ENCODE measurements at places on chromosomes 4 and X.

- ATAC-seq = no peak
Measured at GRCh38 chr4:109978704-109979454, 66.2 kb downstream of the EGF start.

GRCh38 chr4:101037249-101037648 is 310.1 kb downstream of the PPP3CA start:
- ATAC-seq = no peak

DNA sequence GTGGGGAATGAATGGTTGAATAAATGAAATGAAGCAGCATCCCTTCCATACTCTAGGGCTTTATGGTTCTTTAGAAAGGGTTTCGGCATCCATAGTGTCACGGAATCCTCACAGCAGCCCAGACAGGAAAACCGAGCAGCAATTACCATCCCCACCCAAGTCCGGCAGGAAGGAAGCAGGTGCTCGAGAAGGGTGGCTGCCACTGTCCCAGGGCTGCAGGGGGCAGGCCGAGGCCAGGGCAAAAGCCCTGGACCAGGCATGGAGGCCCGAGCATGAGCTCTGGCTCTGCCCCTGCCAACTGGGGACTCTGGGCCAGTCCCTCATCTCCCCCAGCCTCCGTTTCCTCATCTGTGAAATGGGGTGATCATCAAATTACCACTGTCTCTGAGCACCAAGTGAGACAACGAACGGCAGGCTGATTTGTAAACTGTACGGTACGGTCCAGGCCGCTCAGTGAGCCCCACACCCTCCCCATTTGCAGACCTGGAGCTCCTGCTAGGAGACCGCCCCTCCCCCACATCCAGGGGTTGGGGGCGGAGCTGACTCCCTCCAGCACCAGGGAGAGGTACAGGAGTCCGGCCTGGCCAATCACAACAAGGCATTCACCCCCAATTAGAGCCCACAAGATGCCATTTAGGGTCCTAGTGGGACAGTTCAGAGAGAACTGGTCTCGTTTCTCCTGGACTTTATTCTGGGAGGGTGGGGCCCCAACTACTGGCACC is 100.4 kb downstream of the WFS1 start:
- no peak for ATAC-seq

DNA sequence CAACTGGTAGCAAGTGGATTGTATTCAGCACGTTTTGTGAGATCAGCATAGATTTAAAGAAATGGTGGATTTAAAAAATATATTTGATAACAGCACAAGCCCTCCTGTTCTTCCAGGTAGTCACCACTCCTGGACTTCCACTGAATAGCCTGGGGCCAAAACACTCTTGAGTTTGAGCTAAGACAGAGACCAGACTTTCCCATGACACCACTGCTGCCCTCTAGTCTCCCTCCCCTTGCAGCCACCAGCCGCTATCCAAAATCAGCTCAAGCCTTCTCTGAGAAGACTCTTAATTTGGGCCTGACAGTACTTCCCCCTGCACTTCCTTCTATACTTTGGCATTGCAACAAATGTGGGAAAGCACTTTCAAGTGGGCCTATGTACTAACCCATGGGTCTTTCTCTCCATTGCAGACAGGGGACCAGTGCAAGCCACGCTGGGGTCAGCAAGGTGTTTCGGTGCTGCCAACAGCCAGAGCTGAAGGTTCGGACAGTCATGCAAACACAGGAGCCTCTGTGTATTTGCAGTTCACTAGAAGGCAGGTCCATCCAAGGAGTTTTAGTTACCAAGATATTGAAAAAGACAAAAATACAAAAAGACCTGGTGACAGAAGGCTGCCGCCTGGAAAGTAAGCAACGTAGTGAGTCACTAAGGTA is 40.5 kb upstream of the KLHL13 start:
- no peak for ATAC-seq
